ENCODE measurements at places on chromosomes 2 and 18.

- no peak for DNase-seq
Measured at GRCh38 chr2:4465671-4466070, 762.3 kb downstream of the DCDC2C start.

GRCh38 chr2:161208527-161209139, 48.4 kb downstream of the TANK start:
- DNase-seq = no peak

DNA sequence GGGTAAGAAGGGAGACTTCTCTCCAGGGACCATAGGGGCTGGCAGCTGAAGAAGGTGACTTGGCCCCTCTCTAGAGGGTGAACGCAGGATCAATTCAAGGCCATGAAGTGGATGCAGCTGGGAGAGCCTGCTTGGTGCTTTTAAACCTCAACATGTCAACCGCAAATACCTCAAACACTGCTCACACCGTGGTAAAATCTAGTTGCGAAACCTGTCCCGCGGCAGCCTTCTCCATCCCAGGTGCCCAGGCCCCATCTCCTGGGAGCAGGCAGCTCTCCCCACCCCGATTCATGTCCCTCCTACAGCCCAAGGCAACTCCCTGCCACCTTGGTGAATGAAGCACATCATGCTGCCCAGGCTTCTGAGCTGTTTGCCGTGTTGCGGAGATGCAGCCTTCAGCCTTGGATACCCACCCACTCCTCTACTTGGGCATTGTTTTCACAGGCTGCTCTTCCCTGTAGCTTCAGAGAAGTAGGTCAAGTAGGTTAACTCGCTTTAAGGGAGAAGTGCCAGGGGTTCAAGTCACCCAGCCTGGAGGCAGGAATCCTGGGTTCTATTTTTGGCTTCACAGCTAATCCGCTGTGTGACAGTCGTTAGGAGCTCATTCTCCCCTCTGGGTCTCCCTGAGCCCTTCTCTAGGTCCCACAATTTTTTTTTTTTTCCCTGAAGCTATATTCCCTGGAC, 6.2 kb upstream of the EFR3B start:
- DNase-seq = no peak

- no peak for DNase-seq
Measured at GRCh38 chr2:32719430-32719829, 91.6 kb downstream of the TTC27 start.

- no peak for DNase-seq
Measured at GRCh38 chr2:25421820-25422411, 80.2 kb upstream of the DNMT3A start.

- DNase-seq = no peak
Measured at GRCh38 chr2:54967269-54967668, 83.0 kb downstream of the RTN4 start.

GRCh38 chr2:71530641-71531332, 77.4 kb downstream of the DYSF start:
- DNase-seq = no peak

- no peak for DNase-seq
Measured at GRCh38 chr2:143392358-143392757, 263.1 kb downstream of the ARHGAP15 start.

GRCh38 chr2:189411860-189412259, 29.4 kb upstream of the WDR75 start:
- no peak for DNase-seq

DNA sequence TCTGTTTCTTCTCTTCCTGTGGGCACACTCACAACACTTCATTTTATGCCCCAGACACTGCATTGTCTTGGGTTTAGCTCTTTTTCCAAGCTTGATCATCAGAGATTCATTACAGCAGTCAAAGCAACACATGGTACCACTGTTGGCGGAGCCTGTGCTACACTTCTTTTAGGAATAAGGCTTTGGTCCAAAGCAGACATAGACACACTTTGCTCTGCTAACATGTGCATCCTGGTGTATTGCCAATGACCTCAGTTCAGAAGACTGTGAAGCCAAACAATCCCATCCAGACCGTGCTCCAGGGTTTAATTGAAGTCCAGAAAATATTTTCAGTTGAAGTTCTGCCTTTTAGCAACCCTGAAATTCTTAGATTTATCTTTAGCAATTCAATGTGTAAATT, 354.6 kb upstream of the RAB12 start:
- no peak for DNase-seq

GRCh38 chr2:100641125-100641435, 78.3 kb downstream of the PDCL3 start:
- DNase-seq = no peak

DNA sequence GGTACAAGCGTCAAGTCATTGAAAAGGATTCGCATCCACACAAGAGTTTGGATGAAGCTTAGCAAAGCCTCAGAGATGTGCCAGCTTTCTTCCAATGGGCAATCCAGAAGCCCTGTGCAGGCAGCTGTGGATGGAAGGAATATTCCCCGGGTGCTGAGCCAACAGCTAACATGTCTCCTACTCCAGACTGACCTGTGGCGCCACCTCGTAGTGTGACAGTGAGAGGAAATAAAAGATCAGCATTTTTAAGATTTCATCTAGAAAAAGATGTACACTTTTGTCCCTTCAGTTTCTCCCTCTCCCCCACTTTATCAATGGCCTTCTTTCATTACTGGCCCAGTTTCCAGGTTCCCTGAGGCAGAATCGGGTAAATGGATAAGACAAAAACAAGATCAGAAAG, 48.9 kb upstream of the SPATS2L start:
- DNase-seq = no peak

GRCh38 chr2:215049341-215049740, 89.1 kb downstream of the ABCA12 start:
- no peak for DNase-seq

DNA sequence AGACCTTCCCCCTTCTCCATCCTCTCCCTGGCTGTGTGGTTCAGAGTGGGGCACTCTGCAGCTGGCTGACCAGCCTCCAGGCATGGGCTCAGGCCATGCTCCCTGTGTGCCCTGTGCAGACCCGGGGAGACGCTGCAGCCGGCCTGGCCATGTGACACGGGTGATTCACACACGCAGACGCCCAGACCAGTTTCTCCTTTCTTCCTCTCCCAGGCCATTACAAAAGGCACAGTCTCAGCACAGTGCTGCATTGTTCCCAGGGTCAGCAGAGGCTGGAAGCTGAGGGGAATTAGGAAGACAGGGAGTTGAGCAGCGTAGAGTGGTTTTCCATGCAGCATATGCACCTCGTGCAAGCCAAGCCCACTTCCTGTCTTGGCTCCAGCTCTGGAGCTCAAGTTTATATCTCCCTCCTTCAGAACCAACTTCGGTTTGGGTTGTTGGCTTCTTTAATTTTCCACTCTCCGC, 288.5 kb downstream of the TNS1 start:
- DNase-seq = no peak

DNA sequence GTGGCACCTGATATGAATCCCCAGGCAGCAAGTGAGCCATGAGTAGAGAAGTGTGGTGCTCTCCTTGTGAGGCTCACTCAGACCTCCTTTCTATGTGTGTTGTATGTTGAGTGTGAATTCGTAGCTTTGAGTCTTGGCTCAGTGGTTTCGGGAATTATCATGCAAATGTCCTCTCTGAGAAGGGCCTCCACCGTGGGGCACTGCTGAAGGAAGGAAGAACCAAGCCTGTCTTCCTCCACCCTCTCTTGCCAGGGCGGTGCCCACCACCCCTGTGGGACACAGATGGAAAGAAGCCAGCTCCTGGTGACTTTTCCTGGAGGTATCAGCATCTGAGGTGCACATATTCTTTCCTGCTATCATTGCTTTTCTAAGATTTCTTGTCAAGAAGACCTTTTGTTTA, 156.1 kb downstream of the MYT1L start:
- no peak for DNase-seq

- DNase-seq = no peak
Measured at GRCh38 chr2:104215269-104216161, 638.4 kb upstream of the POU3F3 start.

- DNase-seq = no peak
Measured at GRCh38 chr2:46980786-46981573, 65.4 kb upstream of the MCFD2 start.

DNA sequence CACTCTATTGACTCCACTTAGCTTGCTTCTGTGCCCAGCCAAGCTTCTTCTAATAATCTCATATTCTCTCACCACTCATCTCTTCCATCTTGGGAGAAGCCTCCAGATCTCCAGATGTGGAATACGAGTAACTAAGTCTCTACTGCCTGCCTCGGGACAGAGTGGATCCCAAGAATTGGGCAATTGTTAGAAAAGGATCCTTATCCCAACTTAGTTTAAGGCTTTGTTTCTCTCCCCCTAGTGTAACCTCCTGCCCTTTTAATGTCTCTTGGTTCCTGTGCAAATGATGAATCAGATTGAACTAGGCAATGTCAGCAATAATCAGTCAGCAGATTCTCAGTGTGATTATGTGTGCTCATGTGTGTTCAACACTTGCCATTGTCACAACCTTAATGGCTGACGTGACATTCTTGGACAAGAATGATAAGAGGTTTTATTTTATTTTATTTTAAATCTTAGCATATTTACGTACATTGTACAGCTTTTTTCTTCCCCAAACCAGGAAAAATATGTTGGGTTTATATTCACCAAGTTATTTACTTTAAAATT, 59.7 kb downstream of the MYO3B start:
- DNase-seq = no peak

- DNase-seq = no peak
Measured at GRCh38 chr18:56580026-56580425, 58.4 kb downstream of the TXNL1 start.

- no peak for DNase-seq
Measured at GRCh38 chr2:24993406-24994145, 21.8 kb upstream of the DNAJC27 start.

DNA sequence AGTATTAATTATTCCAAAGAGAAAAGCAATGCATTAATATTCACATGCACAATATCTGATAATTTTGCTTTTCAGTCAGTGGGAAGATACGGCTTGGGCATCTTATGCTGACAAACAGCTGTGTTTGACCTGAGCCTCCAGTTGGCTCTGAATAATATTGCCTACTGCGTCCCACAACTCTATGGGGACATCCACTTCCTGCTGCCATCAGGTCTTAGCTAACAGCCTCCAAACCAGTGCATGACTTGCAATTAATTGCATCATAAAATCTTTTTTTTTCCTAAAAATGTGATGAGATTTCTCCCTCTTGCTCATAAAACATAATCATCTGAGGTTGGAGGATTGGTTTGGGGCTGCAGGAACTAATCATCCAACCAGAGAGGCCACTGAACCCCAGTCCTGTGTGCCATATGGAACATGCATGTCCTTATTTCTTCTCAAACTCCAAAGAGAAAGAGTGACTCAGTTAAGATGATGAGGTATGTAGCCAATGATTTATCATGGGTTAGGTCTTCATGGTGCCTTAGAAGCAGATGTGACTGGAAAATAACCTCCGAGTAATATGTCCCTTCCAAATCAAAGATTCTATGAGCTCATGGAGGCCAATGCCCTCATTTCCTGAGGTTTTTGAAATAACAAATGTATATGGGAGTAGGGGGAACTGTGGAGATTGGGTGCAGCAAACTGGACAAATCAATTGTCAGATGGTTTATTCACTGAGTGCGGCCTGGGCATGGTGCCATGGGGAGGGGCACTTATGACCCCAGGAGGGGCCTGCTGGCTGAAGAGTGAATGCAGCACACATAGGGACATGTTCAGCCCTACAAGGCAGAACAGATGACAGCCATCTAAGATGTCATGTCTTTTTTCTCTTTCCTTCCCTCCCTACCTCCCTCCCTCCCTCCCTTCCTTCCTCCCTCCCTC, 39.4 kb downstream of the EDAR start:
- DNase-seq = no peak

DNA sequence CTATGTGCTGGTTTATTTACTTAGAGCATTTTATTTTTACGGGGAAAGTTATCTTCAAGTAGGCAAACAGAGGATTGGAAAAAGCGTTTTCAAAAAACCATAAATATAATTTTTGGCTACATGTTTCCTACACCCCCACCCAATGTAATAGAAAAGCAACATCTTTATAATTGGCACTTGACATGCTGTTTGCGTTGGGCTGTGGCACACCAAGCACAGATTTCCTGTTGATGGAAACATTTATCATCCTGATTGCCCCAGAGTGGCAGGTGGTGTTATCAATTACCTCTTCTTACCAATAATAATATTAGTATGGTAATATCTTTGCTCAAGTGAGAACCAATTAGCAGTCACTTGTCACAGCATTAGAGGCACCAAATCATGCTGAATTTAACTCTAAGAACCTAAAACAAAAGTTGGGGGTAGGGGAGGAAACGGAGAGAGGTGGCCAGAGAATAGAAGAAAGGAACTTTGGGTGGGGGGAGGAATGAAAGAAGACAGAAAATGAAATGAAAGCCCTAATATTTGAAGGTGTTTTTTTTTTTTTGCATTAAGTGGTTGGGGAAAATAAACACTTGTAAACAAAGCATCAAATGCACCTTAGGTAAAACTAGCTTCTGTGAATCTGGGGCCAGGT, 3.8 kb upstream of the SALL3 start:
- DNase-seq = no peak

- DNase-seq = no peak
Measured at GRCh38 chr2:67524213-67524612, 127.1 kb downstream of the ETAA1 start.

- DNase-seq = no peak
Measured at GRCh38 chr2:99184811-99185210, 3.8 kb downstream of the MRPL30 start.

- DNase-seq = no peak
Measured at GRCh38 chr18:63293935-63294334, 25.6 kb downstream of the BCL2 start.

Data from activated naive CD8-positive, alpha-beta T cell treated with anti-CD3 and anti-CD28 coated beads, Interleukin-2, amount 50 U/mL, for 16 hours (primary cell).